ENCODE measurements at places on chromosomes 12 and 14. TPM values are rescaled to one million over a fixed set of nuclear protein-coding genes. Genes with fewer than 3 reads are reported as not detected.

Gene NID2
- total RNA-seq = 93.7 TPM

Gene ZC2HC1C
- 1.5 TPM for total RNA-seq

Gene CDK17
- 59.3 TPM for total RNA-seq

Gene TCP11L2
- total RNA-seq = 82.6 TPM

Gene AICDA
- not detected for total RNA-seq

Gene CLEC1A
- total RNA-seq = not detected

Gene KRT6A
- total RNA-seq = not detected

Gene CBLN3
- 5.3 TPM for total RNA-seq

Gene CMKLR1
- under 0.01 TPM for total RNA-seq

Gene TAC3
- total RNA-seq = 0.17 TPM

Gene C12orf50
- under 0.01 TPM for total RNA-seq

Gene TMEM233
- total RNA-seq = under 0.01 TPM

Gene MYL6B
- total RNA-seq = 98.6 TPM

Gene OVCH1
- total RNA-seq = 0.51 TPM

Gene CCDC38
- total RNA-seq = not detected

Gene PDZRN4
- total RNA-seq = not detected

Gene FAM181A
- not detected for total RNA-seq

Gene KRT71
- not detected for total RNA-seq
